Glutamatergic neuron (in vitro differentiated cells): ENCODE measurements at places on chromosomes 16 and 17.

DNA sequence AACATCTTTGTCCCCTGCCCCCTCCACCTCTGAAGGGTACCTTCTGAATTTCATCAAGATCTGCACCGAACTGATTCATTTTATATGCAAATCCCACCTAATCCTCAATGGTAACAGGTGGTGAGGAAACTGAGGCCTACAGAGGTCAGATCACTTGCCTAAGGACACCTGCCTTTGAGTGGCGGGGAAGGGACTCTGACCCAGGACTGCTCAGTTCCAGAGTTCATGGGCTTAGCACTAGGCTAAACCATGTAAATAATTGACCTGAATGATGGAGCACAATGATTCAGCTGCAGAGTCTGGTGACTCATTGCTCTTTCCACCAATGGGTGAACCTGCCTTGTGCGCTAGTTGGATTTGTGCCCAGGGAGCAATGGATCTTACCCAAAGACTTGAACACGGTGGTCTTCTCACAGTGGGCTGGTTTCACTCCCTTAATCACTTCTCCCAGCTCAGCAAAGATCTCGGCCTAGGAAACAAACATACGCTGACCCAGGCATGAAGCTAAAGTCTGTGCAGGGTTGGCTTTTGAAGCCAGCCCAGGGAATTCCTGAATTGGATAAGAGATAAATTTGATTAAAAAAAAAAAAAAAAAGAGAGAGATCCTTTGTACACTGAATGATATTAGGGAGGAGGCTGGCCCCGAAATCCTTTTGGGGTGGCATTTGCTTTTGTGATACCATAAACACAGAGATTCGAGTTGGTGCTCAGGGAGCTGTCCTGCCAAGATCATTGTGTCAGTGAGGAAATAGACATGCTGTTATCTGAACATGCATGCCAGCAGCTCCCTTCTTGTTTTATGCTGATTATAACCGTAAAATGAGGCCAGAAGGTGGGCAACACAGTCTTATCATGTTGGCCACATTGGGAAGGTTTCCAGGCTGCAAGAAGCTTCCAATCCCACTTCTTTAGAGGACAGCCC lies 17.0 kb downstream of the CRYM start:
- DNase-seq: no peak

- no peak for DNase-seq
These were observed 43.1 kb downstream of the TBX4 start for GRCh38 chr17:61495161-61495857.

GRCh38 chr17:60248618-60249289 lies 99.0 kb downstream of the CA4 start:
- DNase-seq: no peak

DNA sequence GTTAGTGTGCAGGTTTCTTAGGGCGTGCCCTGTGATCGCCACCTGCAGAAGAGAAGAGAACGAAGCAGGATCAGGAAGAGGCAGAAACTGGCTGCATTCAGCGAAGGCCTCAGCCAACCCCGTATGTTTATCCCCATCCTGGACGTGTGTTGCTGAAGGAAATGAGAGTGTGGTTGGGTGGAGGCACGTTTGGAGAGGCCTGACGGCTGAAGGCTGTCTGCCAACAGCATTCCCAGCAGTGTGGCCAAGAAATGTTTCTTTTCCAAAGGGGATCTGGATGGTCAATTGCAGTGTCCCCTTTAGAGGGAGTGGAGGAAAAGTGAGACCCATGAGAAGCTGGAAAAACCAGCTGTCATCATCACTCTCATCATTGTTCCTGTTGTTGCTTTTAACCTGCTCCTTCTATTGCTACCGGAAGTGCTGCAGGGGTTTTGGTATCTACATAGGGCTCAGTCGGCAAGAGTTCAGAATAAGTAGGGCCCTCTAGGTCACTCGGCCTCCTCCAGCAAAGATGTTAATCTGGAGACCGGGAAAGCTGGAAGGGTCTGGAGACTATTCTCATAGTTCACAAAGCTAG lies 46.5 kb upstream of the SLC47A1 start:
- no peak for DNase-seq

- DNase-seq: no peak
These were observed 1.5 kb downstream of the CDYL2 start for GRCh38 chr16:80802902-80803301.

DNA sequence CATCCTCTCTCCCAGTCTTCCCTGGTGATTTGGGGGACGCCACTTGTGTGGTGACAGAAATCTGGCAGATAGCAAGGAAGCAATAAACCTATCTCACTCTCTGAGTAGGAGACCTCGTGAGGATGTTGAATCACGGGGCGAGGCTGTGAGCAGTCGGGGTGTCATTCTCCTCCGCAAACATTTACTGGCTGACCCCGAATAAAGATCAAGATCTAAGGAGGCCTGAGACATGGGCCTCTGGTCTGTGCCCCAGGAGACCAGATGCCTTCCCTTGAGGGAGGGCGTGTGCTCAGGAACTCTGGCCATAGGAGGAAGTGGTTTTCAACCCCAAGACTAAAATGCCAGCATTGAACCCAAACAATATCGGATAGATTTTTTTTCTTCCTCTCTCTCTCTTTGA lies 53.1 kb downstream of the FOXL1 start:
- DNase-seq: no peak

- no peak for DNase-seq
These were observed 4.0 kb downstream of the SRRM2 start for GRCh38 chr16:2756288-2757015.
